ENCODE measurements at places on chromosomes 4 and X.

DNA sequence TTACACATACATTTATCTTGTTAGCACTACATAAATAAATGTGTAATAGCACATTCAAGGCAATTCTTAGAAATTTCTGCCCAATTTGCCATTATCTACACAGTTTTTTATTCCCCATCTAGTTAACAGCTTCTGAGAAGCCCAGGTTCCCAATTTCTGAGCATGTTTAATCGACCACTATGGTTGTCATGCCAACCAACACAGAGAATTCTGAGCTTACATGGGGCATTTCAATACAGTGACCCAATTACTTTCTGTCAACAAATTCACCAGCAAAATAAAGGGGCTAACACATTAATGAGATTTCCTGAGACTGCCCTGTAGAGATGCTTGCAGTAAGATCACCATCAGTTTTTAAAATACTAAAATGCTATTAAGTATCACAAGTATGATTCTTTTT is 22.0 kb downstream of the GPM6A start:
- no peak for DNase-seq

DNA sequence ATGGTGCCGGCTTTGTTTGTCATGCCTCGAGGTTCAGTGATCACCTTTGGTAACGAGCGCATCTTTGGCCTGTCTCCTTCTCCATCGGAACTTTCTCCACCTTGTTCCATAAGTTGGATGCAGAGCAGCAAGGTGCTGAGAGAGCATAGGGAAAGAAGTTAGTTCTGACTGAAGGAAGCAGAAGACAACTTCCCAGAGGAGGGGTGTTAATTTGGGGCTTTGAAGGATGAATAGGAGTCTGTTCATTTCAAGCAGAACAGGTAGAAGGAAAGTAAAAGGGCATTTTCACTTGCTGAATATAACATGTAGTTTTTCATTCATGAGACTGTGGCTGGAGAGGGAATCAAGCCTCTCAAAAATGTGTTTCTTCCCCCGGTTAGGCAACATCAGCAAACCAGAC is 232.0 kb upstream of the PSAPL1 start:
- no peak for DNase-seq

- peak; percentile 5 for DNase-seq
These were observed 2.7 kb upstream of the BMX start for GRCh38 chrX:15497865-15498264.

- no peak for DNase-seq
These were observed 34.6 kb upstream of the MGST2 start for GRCh38 chr4:139630991-139631390.

GRCh38 chr4:143026459-143027170 is 158.1 kb upstream of the USP38 start:
- no peak for DNase-seq

DNA sequence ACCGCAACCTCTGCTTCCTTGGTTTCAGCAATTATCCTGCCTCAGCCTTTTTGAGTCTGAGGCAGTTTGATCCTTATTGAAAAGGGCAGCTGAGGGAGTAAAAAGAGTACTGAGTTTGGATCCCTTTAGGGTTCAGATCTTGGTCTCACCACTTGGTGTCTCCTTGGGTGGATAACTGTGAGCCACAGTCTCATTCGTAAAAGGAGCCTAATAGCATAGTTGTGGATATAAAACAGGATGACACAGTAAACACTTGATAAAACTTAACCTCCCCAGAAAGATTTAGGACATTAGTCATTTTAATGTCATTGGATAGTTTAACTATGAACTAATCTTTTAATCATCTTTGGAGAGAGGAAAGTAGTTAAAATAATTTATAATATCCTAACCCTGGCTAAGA is 173.0 kb downstream of the ANK2 start:
- no peak for DNase-seq

GRCh38 chr4:26899991-26900390 is 39.4 kb downstream of the STIM2 start:
- DNase-seq, result no peak

DNA sequence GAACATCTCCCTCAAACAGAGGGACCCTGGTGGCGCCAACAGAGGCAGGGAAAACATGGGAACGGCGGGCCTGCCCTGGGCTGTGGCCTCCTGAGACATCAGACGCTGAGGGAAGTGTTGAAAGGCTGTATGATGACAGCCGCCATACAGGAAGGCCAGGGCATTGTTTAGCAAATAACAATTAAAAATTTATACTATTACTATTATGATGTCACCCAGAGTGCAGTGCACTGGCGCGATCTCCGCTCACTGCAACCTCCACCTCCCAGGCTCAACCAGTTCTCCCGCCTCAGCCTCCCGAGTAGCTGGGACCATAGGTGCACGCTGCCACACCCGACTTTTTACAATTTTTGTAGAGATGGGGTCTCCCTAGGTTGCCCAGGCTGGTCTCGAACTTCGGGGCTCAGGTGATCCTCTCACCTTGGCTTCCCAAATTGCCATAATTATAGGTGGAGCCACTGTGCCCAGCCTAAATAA is 54.6 kb downstream of the CPZ start:
- no peak for DNase-seq

DNA sequence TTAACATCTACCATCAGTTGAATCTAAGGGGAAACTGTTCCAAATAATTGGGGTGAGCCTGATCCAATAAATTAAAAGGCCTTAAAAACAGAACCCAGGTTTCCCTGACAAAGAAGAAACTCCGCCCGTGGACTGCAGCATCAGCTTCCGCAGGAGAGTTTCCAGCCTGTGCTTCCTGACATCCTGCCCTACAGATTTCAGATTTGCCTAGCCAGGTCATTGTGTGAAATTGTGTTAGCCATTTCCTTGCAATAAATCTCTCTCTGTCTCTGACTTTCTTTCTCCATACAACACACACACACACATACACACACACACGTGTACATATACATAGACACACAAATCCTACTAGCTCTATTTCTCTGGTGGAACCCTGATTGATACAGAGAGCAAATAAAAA is 48.3 kb upstream of the LCORL start:
- DNase-seq, result no peak

- no peak for DNase-seq
These were observed 9.6 kb downstream of the ZAR1 start for GRCh38 chr4:48499551-48500066.

- no peak for DNase-seq
These were observed 83.6 kb downstream of the GAB1 start for GRCh38 chr4:143420227-143420626.

DNA sequence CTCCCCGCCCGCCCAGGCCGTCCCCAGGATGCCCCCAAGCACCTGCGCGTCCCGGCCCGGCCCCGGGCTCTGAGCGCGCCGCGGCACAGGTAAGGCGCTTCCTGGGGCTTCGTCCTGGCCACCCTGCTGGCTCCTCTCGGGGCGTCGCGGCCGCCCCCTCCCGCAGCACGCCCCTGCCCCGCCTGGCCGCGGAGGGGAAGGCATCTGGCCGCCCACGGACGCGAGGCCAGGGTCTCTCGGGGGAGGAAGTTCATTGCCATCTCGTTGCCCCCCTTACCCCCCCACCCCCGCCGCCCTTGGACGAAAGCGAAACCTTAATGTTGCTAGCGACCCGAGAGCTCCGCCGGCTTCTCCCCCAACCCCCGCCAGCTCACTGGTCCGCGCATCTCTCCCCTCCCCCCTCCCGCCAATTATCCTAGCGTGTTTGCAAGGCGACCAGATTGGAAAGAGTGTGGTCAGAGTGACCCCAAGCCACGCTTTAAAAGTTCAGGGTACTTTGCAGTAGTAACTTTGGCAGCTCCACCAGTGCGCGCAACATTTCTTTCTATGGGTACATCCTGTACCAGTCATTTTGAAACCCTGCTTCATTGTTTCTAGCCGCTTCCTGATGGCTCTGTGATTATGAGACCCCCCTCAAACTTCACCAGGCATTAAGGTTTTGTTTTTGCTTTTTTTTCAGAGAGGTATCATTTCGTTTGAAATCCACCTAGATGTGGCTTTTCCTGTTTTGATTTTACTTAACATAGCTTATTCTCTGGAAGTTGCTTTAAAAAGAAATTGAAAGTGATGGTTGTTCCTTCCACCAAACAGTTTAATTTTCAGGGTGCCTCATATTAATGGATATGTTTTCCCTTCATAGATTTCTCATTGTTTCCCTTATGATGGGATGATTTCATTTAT is 626 bp downstream of the TBC1D1 start:
- no peak for DNase-seq

GRCh38 chr4:164381859-164382258 is 372.1 kb upstream of the SMIM31 start:
- DNase-seq, result no peak

DNA sequence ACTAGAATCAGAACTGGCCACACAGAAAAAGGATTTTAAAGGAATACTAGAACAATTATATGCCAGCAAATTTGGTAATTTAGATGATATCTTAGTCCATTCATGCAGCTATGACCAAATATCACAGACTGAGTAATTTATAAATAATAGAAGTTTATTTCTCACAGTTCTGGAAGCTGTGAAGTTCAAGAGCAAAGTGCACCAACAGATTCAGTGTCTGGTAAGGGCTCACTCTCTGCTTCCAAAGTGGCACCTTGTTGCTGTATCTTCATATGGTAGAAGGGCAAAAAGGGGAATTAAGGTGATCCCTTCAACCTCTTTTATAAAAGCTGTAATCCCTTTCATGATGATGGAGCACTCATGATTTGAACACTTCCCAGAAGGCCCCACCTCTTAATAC is 20.3 kb downstream of the TNIP2 start:
- DNase-seq, result no peak

GRCh38 chr4:138749303-138749702 is 266.3 kb upstream of the NOCT start:
- no peak for DNase-seq

DNA sequence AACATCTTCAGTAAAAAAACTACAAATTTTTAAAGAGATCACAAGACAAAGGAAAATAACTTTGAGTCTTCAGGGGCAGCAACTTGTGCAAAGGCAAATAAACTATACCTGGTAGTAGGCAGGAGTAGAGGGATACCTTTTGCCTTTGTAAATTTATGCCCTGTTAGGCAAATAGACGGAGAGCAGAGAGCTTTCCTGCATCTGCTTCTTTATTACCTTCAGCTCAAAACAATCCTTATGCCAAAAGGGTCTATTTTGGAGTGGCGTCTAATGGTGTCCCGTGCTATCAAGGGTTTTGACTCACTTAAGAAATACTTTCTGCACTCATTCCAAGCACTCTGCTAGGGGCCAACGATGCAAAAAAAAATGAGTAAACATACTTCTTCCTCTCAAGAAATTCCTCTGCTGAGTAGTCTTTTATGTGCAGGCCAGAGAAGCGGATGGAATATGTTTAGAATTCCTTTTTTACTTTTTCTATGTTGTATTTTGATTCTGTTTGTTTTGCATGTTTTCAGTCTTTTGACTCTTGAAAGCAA is 131.9 kb downstream of the ANXA5 start:
- DNase-seq, result no peak

DNA sequence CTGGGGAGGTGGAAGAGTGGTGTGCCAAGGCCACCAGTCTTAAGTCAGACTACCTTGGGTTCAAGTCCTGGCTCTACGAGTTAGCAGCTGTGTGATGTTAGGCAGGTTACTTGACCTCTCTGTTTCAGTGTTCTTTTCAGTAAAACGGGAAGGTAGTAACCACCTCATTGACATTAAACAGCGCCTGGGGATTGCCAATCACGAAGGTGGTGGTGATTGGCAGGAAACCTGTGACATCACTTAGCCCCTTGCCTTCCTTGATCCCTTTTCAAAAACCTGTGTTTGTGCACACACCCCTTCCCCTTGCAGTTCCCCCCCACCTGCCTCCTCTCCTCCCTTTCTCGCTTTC is 7.6 kb downstream of the KLF3 start:
- DNase-seq, result no peak

- no peak for DNase-seq
These were observed 34.3 kb upstream of the TMEM154 start for GRCh38 chr4:152713951-152714705.

DNA sequence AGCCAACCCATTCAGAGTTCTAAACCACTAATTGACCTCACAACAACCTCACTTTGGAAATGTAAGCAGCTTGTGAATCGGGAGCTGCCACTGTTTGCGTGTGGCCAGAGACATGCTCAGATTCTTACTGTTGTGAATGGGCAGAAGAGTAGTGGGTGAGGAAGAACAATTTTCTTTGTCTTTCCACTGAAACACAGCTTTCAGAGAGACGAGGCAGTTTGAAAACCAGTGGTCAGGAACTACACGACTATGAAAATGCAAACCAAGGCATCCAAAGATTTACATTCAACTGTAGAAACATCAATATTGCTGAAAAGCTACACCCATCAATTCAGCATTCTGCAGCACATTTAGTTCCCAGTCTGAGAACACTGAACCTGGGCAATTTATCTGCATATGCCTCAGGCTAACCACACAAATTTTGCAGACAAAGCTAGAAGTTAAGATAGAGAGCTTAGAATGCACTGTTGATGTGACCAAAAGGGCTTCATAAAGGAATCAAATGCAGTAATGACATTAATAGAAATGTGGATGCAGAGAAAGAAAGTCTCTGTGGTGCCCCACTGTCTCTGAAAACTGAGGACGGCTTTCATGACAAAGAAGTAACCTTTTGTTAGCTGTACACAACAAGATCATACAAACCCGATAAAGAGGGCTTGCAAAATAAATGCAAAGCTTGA is 134.3 kb downstream of the APBB2 start:
- DNase-seq, result no peak

DNA sequence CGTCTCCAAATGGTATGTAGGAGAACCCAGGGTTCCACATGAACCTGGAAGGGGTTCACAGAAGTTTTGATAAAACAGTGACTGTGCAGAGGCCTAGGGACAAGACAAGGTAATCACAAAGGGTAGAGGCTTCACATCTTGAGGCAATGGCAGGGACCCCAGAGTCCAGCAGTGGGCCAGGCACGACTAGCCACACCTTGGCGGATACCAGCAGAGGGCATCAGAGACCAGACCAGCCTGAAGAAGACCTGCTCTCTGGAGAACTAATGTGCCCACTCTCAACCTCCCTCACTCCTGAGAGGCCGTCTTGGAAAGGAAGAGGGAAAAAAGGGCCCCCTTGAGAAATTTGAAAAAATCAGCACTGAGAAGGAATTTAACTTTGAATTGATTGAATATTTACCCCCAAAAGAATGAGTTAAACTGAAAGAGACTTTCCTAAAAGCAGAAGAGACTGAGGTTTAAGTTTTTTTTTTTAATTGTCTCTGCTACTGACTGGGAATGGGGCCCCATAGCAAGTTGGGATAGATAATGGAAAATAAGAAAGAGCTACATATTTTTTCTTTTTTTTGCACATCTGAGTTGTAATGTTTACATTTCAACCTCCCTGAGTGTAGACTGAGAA is 243.8 kb upstream of the JADE1 start:
- DNase-seq, result no peak

DNA sequence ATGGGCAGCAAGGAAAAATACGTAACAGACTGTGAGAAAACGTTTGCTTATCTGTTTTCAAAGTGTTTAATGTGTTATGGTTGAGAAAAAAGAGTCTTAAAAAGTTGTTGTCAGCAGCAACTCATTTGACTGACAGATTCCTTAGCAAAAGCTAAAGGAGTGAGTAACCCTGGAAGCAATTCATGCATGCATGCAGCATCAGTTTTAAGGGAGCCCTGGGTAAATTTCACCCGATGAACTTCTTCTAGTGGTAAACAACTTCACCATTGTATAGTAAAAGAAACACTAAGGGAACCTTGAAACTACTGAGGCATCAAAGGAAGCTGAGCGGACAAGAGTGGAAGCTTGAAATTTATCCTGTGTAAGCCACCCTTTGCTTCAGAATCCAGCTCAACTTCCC is 583.2 kb upstream of the INTU start:
- no peak for DNase-seq

GRCh38 chrX:20545538-20545937 is 278.8 kb upstream of the RPS6KA3 start:
- DNase-seq, result no peak
